ENCODE measurements at places on chromosomes 3 and 15.

- no peak for DNase-seq
Observed at GRCh38 chr3:128278130-128278529, 124.8 kb downstream of the EEFSEC start.

DNA sequence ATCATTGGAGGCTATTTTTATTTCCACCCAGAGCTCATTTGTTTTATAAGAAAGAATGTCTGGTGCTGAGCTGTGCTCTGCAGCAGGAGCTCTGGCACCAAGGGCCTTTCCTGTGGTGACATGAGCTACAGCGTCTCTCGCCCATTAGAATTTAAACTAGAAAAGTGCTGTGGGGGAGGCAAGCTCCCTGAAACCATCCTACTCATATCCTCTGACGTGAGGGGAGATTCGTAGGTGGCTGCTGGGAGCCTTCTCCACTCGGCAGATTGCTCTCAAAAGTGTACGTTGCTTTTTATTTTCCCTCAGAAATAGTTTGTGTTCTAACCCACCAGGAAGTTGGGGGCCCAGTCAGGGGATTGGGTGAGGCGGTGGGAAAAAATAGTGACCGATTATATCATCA is 76.3 kb upstream of the ARHGEF3 start:
- no peak for DNase-seq

DNA sequence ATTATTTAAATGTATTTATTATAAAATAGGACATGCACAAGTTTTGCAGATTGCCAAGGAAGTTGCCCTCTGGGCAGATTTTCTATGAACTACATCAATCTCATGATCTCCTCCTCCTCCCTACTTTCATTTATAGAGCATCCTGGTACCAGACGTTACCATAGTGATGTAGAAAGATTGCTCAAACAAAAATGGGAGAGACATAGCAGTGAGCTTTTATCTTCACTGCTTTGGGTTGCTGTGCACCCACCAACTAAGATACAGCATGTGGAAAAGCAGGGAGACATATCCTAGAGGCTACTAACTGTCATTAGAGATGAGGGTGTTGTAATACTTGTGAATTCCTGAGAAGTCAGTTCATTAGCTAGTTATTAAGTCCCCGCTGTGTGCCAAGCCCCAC is 137.5 kb upstream of the BFSP2 start:
- no peak for DNase-seq

GRCh38 chr15:74631935-74632560 is 16.4 kb downstream of the CLK3 start:
- DNase-seq = no peak

DNA sequence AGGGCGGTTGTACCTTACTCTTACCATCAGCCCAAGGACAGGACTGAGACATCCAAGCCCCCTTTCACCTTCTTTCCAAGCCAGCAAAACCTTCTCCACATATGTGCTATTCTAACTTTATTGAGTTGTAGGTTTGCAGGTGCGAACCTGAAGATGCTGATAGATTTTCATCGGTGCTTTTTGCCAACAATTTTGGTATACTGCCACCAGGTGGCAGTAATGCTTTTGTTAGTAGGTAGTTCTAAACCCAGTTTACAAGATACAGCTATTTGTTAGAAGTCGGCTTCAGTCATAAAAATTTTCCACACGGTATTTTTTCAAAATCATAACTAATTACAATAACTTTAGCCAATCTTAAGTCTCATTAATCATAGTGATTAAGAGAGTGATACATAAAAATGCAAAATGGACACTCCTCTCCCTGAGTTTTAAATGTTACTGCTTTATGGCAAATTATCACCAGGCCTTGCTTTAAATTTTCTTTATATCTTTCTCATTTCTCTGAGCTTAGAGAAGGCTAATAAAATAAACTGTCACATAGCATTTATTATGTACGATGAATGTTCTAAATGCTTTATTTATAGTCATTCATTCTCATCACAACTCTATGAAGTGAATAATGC is 636 bp downstream of the TBC1D21 start:
- no peak for DNase-seq

DNA sequence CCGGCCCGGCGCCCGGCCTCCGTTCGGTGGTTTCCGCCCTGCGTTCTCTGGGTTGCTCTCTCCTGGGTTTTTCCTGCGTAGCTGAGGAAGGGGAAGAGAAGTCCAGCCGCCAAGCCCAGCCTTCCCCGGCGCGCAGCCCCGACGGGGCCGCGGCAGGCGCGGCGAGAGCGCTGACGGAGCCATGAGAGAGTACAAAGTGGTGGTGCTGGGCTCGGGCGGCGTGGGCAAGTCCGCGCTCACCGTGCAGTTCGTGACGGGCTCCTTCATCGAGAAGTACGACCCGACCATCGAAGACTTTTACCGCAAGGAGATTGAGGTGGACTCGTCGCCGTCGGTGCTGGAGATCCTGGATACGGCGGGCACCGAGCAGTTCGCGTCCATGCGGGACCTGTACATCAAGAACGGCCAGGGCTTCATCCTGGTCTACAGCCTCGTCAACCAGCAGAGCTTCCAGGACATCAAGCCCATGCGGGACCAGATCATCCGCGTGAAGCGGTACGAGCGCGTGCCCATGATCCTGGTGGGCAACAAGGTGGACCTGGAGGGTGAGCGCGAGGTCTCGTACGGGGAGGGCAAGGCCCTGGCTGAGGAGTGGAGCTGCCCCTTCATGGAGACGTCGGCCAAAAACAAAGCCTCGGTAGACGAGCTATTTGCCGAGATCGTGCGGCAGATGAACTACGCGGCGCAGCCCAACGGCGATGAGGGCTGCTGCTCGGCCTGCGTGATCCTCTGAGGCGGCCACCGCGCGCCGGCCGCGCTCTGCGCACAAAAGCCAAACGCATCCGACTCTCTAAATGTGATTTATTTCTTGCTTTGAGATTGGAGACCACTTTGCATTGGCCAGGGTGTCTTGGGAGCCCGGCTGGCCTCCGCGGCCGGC is 727 bp downstream of the RAP2B start:
- DNase-seq = peak; percentile 88

GRCh38 chr3:78729946-78730345 is 1037.9 kb downstream of the ROBO1 start:
- no peak for DNase-seq

- no peak for DNase-seq
Observed at GRCh38 chr3:55860049-55860721, 373.1 kb upstream of the WNT5A start.

DNA sequence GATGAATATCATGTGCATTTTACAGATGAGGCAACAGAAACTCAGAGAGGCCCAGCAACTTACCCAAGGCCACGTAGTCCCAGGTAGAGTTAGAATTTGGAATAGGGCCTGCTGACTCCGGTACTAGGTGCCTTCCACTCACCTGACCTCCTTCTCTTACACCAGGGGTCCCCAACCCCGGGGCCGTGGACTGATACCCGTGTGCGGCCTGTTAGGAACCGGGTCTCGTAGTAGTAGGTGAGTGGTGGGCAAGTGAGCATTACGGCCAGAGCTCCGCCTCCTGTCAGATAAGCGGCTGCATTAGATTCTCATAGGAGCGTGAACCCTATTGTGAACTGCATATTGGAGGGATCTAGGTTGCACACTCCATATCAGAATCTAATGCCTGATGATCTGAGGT is 64.8 kb downstream of the SMAD3 start:
- no peak for DNase-seq

- peak; percentile 3 for DNase-seq
Observed at GRCh38 chr3:27714146-27714526, 8.0 kb downstream of the EOMES start.

- DNase-seq = no peak
Observed at GRCh38 chr3:15113471-15113870, 14.5 kb upstream of the RBSN start.

DNA sequence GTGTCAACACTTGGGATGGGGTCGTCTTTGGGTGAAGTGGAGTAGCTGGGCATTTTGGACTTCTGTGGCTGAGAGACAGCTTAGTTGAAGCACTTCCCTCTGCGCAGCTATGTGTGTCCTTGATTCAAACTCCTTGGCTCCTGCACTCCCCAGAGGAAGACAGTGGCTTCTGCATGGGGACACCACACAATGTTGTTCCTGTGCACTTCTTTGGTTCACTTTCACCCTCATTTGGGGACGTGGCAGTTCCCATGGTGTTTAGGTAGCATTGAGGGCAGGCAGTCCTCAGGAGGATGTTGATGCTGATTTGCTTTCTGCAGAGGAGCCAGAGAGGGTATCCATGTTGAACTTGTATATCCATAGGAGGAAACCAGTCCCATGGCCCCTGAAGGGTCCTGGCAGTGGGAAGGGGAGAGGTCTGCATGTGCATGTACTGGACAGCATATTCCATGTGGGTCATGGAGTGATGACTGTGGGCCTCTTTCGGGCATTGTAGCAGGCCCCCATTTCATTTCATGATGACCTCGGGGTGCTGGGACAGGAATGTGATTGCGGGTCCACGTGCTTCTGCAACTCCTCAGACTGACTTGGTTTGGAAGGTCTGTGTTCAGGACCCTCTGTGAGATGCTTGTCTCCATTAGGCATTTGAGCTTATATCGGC is 135.4 kb downstream of the SNRPN start:
- no peak for DNase-seq

GRCh38 chr3:9349321-9350117 is 13.3 kb upstream of the THUMPD3 start:
- no peak for DNase-seq

GRCh38 chr15:91498046-91498748 is 355.3 kb upstream of the SLCO3A1 start:
- DNase-seq = no peak

GRCh38 chr3:22988566-22988965 is 214.6 kb upstream of the UBE2E2 start:
- DNase-seq = no peak

Data from NCI-H1417 (cell line).